GM12878 (cell line): ENCODE measurements at places on chromosomes 1 and 21.

DNA sequence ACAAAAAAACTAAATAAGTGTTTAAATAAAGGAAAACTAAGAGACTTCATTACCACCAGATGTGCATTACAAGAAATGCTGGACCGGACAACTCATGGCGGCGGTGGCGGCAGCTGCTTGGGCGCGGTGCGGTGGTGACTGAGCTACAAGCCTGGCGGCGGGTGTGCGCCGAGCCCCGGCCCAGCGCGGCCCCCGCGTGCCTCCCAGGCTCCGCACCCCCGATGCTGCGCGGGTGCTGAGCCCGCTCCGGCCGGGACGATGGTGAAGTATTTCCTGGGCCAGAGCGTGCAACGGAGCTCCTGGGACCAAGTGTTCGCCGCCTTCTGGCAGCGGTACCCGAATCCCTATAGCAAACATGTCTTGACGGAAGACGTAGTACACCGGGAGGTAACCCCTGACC lies 52.2 kb upstream of the RCOR3 start:
- H3K4me3 ChIP-seq, result no peak overlapping the region
- H3K27ac ChIP-seq, result no peak overlapping the region
- no peaks in the 10 kb centered on the region for H3K4me1 ChIP-seq
- H3K27me3 ChIP-seq, result no peaks in the 10 kb centered on the region
- H3K36me3 ChIP-seq, result no peaks in the 10 kb centered on the region

GRCh38 chr1:23613191-23614031 lies 54.1 kb upstream of the ID3 start:
- DNase-seq, result no peak
- peak overlapping the region; percentile 80 for H3K27ac ChIP-seq
- H3K27me3 ChIP-seq, result no peaks in the 10 kb centered on the region
- peaks cover 37% of the 10 kb centered on the region for H3K4me1 ChIP-seq
- no peaks in the 10 kb centered on the region for H3K36me3 ChIP-seq

- no peaks in the 10 kb centered on the region for H3K36me3 ChIP-seq
- H3K4me3 ChIP-seq, result no peak overlapping the region
- H3K27me3 ChIP-seq, result no peaks in the 10 kb centered on the region
- no peak overlapping the region for H3K27ac ChIP-seq
- DNase-seq, result no peak
- H3K4me1 ChIP-seq, result no peaks in the 10 kb centered on the region; the same call in 1 of the 2 replicates
Measured at GRCh38 chr1:31591425-31592093, 15.2 kb downstream of the TINAGL1 start.

- no peaks in the 10 kb centered on the region for H3K36me3 ChIP-seq
- H3K4me3 ChIP-seq, result no peak overlapping the region
- H3K27ac ChIP-seq, result no peak overlapping the region
- peak; percentile 20 for DNase-seq
- H3K27me3 ChIP-seq, result no peaks in the 10 kb centered on the region
- H3K4me1 ChIP-seq, result peaks cover 3% of the 10 kb centered on the region; the same call in 1 of the 2 replicates
Measured at GRCh38 chr1:114164840-114165543, 11.3 kb upstream of the SYT6 start.

- no peak for DNase-seq
- no peak overlapping the region for H3K27ac ChIP-seq
- no peak overlapping the region for H3K4me3 ChIP-seq
- no peaks in the 10 kb centered on the region for H3K27me3 ChIP-seq
- H3K36me3 ChIP-seq, result no peaks in the 10 kb centered on the region
Measured at GRCh38 chr21:27173053-27173452, 206.2 kb upstream of the ADAMTS5 start.

DNA sequence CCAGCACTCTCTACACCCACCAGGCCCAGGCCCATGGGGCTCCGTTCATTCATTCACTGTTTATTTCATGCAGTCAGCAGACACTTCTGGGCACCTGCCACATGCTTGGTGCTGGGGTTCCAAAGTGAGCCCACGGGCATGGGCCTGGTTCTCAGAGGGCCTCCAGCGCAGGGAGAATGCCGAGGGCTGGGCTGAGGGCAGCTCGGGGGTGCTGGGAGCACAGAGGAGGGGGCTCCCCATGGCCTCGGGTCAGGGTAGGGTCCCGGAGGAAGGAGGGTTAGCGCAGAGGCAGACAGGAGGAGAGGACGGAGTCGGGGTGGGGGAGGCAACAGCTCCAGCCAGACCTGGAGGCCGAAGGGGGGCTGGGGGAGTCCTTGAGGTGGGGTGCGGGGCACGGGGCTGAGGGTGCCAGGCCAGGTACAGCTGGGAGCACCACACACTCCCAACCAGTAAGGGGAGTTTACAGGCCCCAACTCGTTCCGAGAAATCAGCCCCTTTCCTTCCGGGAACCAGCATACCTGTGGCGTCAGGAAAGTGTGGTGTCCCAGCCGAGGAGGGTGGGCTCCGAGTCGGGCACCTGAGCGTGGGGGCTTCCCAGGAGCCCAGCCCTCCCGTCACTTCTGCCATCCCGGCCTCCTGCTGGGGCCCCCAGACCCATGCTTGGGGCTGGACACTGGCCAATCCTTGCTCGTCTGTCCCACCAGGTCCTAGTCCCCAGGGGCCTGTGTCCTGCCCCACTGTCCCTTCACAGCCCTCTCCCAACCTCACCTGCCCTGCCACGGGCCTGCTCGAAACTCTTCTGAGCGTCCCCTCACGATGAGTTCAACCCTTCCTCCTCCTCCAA lies 10.8 kb downstream of the ARHGEF16 start:
- H3K36me3 ChIP-seq, result no peaks in the 10 kb centered on the region
- H3K4me3 ChIP-seq, result no peak overlapping the region
- no peaks in the 10 kb centered on the region for H3K4me1 ChIP-seq
- no peaks in the 10 kb centered on the region for H3K27me3 ChIP-seq
- no peak overlapping the region for H3K27ac ChIP-seq

GRCh38 chr1:27633640-27634176 lies 1.3 kb downstream of the FGR start:
- H3K4me3 ChIP-seq, result peak overlapping the region; percentile 66
- no peaks in the 10 kb centered on the region for H3K36me3 ChIP-seq
- H3K27me3 ChIP-seq, result no peaks in the 10 kb centered on the region
- DNase-seq, result no peak
- H3K4me1 ChIP-seq, result peaks cover 76% of the 10 kb centered on the region

DNA sequence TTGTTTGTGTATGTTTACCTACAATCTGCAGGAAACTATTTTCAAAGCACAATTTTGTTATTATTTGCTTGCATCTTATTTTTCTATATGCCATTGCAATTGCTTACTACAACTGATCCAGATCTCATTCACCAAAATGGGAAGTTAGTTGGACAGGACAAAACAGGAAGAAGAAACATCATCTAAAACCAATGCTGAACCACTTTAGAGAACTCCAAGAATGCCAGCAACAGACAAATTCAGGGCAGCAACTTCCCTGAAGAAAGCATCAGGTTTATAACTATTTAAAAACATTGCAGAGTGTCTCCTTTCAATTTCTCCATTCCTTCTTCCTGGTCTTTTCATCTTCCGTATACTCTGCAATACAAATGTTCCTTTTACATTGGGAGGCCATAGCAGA lies 82.4 kb upstream of the SMYD2 start:
- DNase-seq, result no peak
- H3K27me3 ChIP-seq, result no peaks in the 10 kb centered on the region
- no peak overlapping the region for H3K4me3 ChIP-seq
- H3K36me3 ChIP-seq, result no peaks in the 10 kb centered on the region
- H3K27ac ChIP-seq, result no peak overlapping the region
- no peaks in the 10 kb centered on the region for H3K4me1 ChIP-seq

DNA sequence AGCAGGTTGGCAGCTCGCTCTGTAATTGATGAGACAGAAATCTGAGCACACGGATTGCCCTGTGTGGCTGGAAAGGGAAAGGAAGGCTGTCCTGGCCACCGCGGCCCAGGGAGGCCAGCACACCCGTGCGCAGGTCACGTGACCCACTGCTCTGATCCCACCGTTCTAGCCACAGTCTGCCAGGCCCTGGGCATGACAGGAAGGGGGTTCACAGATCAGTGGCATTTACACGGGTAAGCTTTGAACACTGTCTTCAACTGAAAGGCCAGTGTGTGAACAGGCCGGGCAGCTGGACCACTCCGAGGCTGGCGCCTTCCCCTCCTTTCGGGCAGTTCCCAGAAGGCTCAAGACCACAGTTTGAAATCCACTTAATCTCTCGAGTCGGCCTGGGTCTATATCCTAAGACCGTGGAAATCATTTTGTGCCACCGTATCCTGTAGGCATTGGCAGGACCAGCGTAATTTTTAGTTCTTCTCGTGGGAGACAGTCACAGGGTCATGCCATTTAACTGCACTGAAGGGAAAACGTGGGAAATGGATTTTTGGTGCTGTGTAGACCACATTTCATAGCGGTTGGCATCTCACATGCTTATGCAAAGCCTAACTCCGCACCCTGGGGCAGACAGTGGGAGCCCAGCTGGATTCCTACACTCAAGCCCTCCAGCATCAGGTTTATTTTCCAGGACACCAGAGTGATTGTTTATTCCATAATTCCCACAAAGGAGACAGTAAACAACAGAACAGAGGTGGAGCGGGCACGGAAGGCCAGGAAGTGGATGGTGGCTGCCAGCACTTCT lies 3.1 kb upstream of the ADARB1 start:
- peaks cover 8% of the 10 kb centered on the region for H3K27me3 ChIP-seq
- H3K36me3 ChIP-seq, result no peaks in the 10 kb centered on the region
- no peak overlapping the region for H3K4me3 ChIP-seq
- H3K4me1 ChIP-seq, result 0 out of 2 replicates have a peak, but pooled peaks cover 5% of the 10 kb centered on the region

- no peaks in the 10 kb centered on the region for H3K27me3 ChIP-seq
- no peak for DNase-seq
- H3K36me3 ChIP-seq, result no peaks in the 10 kb centered on the region
- H3K27ac ChIP-seq, result no peak overlapping the region
- no peaks in the 10 kb centered on the region for H3K4me1 ChIP-seq
Measured at GRCh38 chr1:242690849-242691609, 166.5 kb upstream of the PLD5 start.
